GM19239 (cell line): ENCODE measurements at places on chromosomes 7 and 10.

DNA sequence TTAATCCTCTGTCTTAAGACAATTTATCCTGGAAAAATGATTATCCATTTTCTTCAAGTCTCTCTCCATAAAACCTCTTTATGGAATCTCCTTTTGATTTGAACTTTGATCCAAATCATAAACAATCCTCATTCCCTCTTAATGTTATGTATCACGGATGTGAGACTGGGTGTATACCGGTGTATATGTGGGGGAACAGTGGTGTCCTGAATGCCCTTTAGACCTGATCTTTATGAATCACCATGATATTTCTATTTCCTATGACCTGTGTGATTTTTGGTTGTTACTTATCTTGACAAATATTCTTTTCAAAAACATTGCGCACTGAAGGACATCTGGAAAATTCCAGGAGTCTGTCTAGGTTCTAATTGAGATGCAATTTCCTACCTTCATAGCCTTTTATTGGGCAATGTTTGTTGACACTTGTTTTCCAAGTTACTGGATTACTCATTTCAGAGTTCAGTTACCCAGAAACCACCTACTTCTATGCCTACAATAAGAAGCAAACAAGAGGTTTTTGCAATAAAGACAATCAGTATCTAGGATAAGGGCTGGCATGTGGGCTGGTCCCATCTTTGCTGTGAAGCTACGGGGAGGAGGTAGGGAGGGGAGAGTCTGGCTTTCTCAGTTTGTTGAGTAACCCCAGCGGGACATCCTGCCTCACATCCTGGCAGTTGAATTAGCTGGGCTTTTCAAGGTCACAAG, 190.4 kb downstream of the CTTNBP2 start:
- no peak for DNase-seq

DNA sequence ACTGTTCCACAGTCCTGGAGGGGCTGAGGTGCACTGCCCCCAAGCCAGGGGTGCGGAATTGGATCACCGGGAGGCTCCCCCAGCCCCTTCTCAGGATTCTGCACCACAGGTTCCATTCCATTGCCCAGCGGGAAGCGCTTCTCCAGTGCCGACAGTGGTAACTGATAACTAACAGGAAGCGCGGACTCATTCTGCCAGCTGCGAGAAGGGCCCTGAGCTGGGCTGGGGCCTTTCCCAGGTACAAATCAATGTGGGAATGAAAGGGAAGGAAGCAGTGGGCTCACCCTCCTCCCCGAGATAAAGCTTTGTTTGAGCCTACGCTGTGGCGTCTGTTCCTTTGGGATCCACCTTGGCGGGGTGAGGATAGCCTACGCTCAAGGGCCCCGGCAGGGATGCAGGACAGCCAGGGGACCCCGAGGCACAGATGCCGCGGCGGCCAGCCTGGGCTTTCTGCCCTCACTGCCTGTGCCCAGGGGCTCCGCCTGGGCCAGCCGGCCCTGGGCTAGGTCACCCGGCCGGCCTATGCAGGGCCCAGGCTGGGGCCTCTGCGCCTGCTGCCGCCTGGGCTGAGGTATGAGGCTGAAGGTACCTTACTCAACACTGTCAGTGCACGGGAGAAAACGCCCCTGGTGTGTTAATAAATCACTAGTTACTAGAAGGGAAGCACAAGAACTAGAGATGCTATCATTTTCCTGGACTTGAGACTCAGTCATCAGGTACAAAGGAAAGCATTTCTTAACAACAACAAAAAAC, 39.4 kb downstream of the EN2 start:
- no peak for DNase-seq

DNA sequence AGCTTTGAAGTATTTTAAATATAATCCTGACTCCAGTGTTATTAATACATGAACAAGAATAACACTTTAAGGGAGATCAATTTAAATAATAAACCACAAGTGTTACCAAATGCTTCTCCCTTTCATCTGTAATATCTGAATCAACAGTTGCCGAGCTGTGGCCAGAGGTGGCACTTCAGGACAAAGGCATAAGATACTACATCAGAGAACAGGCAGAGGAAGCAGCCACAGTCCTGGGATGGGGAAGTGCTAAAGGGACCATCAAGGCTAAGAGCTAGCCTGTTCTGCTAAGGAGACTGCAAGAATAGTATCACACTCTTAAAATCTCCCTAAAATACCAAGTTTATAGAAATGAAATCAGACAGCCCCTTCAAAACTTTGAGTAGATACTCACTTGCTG, 378.2 kb upstream of the PRKCQ start:
- no peak for DNase-seq

- no peak for DNase-seq
Observed at GRCh38 chr10:114400091-114400490, 4.2 kb downstream of the AFAP1L2 start.

- DNase-seq = no peak
Observed at GRCh38 chr7:17598846-17599245, 300.4 kb downstream of the AHR start.

DNA sequence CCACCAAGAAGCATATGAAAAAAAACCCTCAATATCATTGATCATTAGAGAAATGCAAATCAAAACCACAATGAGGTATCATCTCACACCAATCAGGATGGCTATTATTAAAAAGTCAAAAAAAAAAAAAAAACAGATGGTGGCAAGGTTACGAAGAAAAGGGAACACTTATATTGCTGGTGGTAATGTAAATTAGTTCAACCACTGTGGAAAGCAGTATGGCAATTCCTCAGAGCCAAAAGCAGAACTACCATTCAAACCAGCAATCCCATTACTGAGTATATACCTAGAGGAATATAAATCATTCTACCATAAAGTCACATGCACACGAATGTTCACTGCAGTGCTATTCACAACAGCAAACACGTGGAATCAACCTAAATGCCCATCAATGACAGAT, 46.0 kb downstream of the CNOT4 start:
- DNase-seq = no peak

- no peak for DNase-seq
Observed at GRCh38 chr7:47298636-47299035, 283.3 kb downstream of the TNS3 start.

DNA sequence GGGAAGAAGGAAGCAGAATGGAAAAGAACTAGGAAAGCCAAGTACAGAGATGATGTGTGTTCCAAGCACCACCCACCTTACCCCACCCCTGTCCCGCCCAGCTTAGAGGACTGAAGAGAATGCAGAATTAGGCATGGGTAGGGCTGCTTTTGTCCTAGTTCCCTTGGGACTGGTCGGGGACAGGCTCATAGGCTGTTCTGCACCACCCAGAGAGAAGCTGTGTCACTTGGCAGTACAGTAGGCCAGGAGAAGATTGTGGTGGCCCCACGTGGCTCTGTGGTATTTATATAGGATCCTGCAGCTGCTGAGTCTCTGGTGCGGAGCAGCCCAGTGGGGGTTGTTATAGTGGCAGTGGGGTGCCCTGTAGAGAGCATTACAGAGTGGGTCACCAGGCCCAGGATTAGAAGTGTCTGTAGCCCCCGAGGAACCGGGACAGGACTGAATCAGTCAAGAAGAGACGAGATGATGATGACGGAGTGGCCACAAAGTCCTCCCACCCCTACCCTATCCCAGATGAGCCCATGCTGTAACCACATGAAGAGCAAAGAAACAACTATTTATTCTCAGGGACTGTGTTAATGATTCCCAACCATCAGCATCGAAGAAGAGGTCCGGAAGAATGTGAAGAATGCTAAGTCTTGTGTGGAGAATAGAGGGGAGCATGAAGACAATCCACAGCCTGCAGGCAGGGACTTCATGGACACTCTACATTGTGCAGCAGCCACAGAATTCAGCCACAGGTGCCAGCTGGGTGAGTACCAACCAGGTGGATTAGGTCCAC, 88.9 kb downstream of the C1GALT1 start:
- no peak for DNase-seq

GRCh38 chr10:61662794-61663259, at the start of gene CABCOCO1:
TSS of gene CABCOCO1 (plus strand) at chr10:61662929. CDS start at chr10:61662973, 44 bp downstream.
- no peak for DNase-seq

GRCh38 chr10:3169673-3170072, 2.9 kb downstream of the PITRM1 start:
- no peak for DNase-seq

DNA sequence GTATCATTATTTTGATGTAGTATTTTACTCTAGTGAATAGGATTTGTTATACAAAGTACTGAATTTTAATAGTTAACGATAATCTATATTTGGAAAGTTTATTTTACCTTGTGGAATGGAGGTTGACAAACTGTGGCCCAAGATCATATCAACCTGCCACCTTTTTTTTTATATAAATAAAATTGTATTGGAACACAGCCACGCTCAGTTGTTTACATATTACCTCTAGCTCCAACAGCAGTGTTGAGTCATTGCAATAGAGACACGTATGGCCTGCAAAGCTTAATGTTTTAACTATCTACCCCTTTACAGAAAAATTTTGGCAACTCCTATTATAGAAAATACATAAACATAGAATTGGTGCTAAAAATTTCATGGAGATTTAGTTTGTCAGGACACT, 239.3 kb downstream of the THSD7A start:
- DNase-seq = no peak

- DNase-seq = no peak
Observed at GRCh38 chr10:118968060-118968459, 61.5 kb upstream of the NANOS1 start.
